ENCODE measurements at places on chromosomes 2 and 18.

DNA sequence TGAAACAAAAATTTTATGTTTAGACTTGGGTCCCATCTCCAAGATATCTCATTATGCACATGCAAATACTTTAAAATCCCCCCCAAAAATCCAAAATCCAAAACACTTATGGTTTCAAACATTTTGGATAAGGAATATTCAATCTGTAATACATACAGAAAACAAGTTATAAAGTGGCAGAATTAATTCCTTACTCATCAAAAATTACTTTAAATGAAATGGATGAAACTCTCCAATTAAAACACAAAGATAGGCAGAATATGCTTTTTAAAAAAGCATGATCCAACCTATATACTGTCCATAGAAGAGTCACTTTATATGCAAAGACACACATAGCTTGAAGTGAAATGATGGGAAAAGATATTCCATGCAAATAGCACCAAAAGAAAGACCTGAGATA is 744.6 kb downstream of the LRP1B start:
- DNase-seq = no peak

- no peak for DNase-seq
Measured at GRCh38 chr2:16400127-16400623, 265.5 kb downstream of the CYRIA start.

DNA sequence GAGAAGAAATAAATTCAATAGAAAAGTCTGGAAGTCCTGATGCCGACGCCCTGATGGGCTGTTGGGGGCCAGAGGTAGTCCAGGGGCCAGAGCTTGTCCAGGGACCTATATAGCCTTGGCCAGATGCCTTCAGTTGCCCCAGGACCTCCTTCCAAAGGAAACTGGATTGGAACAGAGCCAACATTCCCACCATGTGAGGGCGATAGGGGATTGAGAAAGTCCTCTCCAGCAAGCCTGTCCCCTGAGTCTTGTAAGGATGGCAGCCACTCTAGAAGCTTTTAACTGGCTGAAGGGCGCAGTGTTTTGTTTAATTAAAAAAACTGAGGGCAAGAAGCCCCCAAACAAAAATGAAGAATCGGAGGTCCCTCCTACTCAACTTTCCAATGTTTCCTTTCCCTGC is 54.9 kb upstream of the CDCA7 start:
- no peak for DNase-seq

DNA sequence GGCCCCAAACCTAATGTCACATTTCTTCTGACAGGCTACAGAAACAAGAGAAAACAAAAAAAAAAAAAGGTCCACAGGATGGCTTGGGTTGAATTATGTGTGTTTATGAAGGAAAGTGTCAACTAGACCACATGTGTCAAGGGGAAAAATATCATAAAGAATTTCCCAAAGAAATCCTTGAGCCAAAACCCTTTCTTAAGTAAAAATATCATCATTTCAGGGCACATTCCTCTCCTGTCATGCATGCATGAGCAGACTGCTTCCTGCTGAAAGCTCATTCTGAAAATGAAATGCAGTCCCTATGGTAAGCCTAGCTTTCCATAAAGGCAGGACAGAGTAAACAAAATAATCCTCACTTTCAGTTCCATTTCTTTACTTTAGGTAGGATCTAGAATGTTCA is 85.7 kb upstream of the RBBP8 start:
- DNase-seq = no peak

DNA sequence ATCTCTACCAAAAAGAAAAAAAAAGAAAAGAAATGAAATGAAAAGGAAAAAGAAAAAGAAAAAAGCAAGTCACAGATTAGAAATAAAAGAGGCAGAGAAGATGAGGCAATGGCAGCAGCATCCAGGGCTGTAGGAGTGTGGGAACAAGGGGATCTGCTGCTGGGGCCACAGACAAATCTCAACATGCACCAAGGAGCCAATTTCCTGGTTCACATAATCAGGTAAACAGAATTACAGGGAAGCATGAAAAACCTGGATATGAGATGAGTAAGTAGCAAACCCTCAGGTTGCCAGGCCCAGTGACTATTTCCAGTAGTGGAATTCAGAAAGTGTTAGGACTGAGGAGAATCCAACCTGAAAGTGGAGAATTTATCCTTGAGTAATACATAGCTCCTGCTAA is 77.4 kb upstream of the ARHGAP28 start:
- DNase-seq = no peak

GRCh38 chr2:240647503-240648154 is 22.3 kb downstream of the GPR35 start:
- no peak for DNase-seq

DNA sequence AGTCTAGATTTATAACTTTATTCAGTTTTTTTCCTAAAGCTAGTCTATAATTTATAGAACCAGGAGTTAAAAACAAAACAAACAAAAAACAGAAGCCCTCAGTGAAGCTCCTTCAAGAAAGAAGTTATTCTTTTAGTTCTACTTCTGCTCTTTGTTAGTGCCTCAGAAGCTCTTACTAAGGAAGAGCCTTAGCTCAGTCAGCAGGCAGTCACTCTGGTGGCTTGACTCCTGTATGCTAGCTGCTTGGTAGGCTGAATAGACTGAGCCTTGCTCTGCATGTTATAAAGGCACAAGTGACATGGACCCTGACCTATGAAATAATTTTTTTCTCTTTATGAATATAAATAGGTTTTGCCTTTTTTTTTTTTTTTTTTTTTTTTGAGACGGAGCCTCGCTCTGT is 24.8 kb downstream of the NCOA1 start:
- no peak for DNase-seq

DNA sequence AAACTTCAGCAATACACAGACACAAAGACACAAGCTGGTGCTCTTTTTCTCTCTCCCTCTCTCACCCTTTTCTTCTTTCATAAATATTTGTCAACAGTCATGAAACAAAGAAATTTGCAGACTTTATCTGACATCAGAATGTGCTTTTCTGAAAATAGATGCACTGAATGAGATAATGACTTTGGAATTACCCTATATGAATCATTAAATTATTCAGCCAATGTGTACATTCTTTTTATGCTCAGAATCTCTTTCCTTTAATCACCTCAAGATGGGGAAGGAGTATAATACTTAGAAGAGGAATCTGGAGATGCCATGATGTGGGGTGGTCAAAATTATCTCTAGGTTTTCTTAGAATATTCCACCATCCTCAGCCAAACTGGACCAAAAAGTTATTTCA is 289.9 kb downstream of the LRRTM1 start:
- no peak for DNase-seq

DNA sequence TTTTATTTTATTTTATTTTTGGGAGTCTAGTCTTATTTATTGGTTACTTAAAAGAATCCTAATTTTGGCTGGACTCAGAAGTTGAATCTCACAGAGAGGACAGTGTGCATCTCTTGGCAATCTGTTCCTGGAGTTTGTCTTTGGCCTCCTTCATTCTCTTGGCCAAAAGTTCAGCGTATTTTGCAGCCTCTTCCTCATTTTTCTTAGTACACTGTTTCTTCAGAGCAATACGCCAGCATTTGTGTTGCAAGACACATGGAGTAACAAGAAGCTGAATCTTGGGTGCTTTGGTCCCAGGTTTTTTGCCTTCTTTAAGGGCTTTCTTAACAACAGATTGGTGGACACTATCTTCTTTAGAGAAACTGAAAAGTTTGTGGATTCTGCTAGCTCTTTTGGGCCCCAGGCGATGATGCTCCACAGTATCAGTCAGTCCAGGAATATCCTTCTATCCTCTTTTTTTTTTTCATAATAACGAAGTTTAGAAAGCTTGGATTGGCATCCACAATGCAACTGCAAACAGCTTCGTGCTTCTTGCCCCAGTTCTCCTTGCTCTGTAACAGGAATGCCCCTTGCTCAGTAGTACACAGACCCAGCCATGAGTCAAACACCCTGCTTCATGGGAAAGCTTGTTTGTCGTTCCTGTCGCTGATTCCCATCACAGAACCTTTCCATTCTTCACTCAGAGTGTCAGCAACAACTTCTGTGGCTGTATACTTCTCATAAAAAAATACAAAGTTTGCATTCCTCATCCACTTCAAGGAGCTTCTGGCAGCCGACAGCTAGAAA is 34.8 kb upstream of the RFX8 start:
- DNase-seq = peak; percentile 37
